ENCODE measurements at places on chromosomes 16 and 17.

- DNase-seq = no peak
Observed at GRCh38 chr16:82753821-82754220, 127.1 kb downstream of the CDH13 start.

GRCh38 chr17:68670967-68671693 lies 70.0 kb upstream of the FAM20A start:
- DNase-seq = no peak

DNA sequence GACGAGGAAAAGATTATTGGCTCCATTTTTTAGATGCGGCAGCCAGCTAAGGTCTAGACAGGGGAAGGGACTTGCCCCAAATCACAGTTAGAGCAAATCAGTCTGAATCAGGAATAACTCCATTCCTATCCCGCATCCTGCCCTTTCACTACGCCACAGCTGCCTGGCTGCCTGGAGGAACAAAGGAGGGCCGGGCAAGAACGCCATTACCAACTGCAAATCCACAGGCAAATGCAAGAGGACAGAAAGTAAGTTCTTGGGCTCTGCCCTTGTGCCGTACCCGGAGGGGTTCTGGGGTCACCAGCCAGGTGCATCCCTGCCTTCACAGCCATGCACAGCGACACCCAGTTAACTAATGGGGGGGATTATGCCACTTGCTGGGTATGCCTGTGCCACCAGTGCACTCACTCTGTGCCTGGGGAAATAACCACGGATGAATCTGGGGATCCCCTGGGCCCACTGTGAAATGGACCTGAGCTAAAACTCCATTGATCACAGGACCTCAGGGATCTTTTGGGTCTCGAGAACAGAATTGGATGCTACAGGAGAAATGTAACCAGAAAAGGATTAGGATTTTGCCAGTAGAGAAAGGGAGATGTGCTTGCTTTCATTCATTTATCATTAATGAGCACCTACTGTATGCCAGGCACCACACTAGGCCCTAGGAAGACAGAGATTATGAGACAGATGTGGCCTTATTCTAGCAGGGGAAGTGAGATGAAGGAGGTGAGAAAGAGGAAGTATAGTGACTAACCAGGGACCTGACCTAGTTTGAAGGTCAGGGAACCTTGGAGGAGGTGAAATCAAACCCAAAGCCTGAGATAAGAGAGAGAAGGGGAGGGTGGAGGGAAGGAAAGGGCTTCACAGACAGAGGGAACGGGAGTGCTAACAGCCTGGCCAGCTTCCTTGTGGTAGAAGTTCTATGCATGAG lies 17.7 kb downstream of the BCL7C start:
- DNase-seq = peak; percentile 25

DNA sequence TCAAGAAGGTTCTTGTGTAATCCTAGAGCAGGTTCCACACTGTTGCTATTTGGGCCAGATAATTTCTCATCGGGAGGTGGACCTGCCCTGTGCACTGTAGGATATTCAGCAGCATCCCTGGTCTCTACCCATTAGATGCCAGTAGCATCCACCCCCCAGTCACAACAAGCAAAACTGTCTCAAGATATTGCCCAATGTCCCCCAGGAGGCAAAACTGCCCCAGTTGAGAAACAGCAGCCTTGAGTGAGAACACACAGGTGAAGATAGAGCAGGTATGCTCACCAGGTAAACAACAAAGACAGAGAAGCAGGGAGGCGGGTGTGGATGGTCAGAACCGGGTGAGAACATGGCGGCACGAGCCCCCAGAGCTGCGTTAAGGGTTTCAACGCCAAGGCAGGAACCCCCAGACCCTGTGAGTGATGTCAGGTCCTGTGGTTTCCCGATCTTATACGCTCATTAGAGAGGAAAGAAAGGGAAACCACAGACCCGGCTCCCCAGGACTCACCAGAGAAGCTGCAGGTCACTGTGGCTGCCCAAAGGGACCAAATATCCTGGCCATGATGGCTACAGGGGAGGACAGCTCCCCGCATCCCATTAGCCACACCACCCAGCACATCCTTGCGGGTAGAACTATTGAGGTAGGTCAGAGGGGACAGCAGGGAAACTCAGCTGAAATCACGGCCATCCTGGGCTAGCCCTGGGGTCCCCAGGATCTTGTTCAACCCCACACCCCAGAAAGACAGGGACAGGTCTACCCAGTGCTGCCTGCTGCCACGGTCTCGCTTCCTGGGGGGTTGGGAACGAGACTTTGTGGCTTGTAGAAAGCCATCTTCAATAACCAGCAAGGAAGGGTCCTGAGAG lies 21.2 kb downstream of the CDC42EP4 start:
- DNase-seq = no peak

DNA sequence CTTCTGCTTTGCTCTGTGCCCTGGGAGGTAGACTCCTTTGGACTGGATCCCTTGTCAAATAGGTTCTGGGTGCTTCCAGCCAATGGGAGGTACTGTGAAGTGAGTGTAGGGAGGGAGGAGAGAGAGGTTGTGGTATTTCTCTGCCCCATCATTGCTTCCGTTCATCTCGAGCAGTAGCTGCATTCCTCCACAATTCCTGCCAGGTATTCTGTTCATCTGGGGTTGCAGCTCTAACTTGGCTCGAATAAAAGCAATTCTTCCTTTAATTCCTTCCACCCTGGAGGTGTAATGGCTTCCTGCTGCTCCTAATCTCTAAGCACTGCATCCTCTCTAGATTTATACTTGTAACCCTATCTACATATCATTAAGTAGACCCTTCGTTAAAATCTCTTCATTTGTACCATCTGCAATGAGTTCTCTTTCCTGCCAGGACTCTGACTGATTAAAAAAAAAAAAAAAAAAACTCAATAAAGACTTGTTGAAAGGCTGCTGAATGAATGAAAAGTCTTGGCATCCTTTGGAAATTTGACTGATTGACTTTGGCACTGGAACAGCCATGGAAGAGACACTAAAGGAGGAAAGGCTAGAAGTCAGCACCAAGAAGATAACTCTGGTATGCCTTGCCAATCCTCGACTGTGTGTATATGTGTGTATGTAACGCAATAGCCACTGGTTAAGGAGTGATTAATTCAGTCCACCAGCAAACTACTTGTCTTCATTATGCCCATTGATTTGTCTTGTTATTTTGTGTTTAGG lies 616.9 kb upstream of the SOX9 start:
- DNase-seq = no peak

DNA sequence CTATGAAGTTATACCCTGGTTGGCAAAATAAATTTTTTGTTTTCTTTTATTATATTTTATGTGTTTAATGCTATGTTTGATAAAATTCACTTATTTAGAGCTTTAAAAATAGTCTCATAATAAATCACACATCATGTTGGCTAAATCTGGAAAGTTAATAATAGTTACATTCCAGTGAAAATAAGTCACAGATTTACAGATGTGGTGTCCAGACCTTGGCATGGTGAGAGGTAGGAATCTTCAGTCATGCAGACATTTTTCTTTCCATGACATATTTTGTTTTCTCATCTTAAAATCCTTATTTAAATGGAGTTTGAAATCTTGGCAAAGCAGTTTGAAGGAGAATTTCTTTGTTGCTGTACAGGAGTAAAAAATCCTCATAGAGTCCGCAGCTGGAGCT lies 48.1 kb upstream of the GOSR1 start:
- no peak for DNase-seq
